ENCODE measurements at places on chromosomes 6 and 20.

DNA sequence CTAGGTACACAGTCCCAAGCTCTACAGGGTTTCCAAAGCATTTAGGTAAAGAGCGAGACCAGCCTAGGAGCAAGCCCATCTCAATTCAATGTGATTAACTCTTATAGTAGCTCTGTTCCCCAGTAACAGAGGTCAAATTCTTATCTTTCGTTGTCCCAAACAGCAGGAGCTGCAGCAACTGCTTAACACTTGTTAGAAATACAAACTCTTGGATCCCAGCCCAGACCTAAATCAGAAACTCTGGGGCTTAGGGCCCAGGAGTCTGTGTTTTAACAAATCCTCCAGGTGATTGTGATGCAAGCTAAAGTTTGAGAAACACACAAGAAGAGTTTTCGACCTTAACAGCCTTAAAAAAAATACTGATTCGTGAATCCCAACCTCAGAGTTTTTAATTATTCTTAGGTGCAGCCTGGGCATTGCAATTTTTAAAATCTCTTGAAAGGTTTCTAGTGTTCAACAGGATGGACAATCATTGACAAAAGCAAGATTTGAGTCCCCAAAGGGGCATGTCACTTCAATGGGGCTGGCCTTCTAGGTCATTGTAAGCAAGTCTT lies 127.4 kb upstream of the HCRTR2 start:
- DNase-seq, result no peak

GRCh38 chr6:158086504-158087223 lies 81.4 kb downstream of the SERAC1 start:
- DNase-seq, result peak; percentile 77

DNA sequence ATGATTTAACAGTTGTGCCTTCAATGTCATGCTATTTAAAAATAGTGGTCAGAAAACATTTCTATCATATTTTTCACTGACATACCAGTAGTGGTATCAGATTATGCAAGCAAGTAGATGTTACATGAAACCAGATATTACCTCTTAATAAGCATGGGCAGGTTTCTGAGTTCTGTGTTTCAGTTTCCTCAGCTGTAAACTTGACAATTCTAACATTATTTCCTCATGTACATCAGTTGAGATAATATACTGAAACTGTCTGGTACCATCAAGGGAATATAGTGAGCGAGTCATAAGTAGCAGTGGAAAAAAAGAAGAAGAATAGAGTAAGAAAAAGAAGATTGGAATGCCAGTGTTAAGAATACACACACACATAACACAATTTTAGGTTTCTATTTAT lies 477.9 kb upstream of the MANEA start:
- no peak for DNase-seq

DNA sequence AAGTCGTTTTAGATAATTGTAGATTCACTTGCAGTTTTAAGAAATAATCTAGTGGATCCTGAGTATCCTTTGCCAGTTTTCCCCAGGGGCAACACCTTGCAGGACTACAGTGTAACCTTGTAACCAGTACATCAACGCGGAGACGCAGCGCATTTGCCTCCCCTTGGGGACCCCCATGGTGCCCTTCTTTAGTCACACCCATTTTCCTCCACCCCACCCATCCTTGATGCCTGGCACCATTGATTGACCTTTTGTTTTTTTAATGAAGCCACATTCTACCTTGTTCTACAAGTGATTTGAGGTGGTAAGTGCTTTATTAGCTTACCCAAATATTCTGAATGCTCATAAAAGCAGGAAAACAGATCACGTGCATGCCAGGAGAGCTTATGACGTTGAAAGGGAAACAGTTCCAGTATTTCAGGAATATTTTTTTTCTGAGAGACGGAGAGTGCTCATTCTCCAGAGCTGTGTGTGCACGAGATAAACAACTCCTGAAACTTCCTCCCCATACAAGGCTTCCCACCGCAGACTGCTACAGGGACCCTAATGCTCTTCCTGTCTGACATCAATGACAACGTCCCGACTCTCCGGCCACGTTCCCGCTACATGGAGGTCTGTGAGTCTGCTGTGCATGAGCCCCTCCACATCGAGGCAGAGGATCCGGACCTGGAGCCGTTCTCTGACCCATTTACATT lies 35.7 kb downstream of the CDH26 start:
- peak; percentile 69 for DNase-seq

DNA sequence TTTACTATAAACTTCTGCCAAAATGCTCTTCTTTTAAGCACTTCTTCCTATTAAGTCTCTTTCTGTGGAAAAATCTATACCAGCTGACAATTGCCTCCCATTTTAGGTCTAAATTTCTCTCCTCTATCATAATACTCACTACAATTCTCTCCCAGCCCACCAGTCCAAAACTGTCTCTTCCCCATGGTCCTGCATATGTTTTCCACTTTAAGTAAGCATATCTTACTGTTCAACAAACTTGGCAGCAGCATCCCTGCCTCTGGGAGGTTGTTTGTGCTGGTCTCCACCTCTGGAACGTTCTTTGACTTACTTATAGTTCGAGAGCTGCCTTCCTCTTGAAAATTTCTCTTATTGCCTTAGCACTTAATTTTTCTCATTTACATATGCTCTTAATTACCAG lies 180.5 kb downstream of the COL12A1 start:
- DNase-seq, result no peak

GRCh38 chr6:82954937-82955577 lies 110.6 kb downstream of the UBE3D start:
- DNase-seq, result no peak

DNA sequence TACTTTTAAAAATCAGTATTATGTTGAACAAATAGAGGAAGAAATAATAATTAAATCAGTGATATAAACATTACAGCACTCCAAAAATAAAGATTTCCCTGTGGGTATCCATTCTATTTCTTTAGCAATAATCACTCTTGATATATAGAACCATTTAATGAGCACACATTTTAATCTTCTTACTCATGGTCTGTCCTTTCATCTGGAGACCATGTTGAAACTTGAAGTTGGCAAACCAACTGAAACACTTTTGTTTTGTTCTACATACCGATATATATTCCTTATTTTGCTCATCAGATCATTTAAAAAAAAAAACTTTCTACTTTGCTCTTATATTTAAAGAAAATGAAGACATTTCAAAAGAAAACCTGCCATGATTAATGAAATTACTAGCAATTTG lies 13.4 kb downstream of the C6orf58 start:
- DNase-seq, result no peak

DNA sequence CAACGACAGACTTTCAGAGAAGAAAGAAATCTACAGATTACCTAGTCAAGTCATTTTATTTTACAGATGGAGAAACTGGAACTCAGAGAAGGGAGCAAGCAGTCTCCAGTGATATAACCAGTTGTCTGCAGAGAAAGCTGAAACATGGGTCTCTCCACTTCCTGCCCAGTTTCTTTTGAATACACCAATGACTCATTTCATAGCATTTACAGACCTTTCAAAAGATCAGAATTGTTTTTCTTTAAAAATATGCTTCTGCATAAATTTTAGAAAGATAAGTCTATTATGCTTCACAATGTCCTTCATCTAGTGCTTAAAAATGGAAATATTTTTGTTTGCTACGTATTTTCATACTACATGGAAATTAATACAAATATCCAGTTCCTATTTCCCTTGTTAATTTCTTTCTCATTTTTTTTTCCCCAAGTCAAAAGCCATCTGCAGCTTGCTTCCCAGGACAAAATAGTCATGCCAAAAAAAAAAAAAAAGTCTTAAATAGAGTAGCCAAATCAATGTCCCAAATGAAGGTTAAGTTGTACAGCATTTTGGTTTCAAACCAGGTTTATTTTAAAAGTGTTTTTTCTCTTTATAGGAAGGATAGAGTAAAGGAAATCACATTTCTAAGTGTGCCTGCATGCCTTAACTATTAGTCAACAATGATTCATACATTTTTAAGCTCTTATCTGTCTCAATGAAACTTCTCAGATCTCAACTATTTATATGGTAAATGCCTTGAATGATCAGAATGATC lies 36.9 kb downstream of the ARHGAP18 start:
- no peak for DNase-seq

GRCh38 chr6:41077536-41077935 lies 4.8 kb downstream of the NFYA start:
- DNase-seq, result no peak

DNA sequence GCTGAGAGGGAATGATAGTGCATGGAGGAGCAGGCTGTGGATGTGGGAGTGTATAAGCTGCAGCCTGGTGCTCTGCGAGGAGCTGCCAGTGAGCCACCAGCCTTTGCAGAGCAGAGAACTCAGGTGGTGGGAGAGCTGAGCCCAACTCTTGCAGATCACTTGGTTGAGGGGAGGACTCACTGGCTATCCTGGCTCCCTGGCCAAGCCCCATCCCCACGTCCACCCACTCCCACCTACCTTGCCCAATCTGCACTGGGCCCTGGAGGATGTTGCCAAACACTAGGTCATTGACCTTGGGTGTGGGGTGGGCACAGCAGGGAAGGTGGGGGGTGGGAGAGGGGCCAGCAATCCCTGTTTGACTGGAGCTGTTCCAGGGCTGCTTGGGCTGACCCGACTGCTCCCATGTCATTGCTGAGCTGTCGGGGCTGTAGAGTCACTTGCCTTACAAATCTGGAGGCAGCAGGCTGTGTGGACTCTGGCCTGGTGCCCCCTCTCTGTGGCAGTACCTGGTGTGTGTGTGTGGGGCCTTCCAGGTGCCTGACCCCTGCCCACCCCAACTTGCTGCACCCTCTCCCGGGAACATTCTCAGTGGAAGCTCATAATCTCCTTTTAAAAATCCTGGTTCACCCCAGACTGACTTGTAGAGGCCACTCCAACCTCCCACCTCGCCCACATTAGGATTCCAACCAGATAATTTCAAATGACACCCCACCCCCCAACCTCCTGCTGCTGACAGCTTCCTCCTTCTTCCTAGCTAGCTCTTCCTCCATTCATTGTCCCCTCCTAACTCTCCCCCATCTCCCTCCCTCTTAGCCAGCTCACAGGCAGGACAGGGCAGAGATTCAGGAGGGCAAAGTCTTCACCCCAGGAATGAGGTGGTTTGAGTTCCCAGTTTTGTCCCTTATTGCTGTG lies 162.3 kb downstream of the MRPL14 start:
- DNase-seq, result no peak

- no peak for DNase-seq
Observed at GRCh38 chr6:52545406-52546119, 31.3 kb downstream of the TRAM2 start.

DNA sequence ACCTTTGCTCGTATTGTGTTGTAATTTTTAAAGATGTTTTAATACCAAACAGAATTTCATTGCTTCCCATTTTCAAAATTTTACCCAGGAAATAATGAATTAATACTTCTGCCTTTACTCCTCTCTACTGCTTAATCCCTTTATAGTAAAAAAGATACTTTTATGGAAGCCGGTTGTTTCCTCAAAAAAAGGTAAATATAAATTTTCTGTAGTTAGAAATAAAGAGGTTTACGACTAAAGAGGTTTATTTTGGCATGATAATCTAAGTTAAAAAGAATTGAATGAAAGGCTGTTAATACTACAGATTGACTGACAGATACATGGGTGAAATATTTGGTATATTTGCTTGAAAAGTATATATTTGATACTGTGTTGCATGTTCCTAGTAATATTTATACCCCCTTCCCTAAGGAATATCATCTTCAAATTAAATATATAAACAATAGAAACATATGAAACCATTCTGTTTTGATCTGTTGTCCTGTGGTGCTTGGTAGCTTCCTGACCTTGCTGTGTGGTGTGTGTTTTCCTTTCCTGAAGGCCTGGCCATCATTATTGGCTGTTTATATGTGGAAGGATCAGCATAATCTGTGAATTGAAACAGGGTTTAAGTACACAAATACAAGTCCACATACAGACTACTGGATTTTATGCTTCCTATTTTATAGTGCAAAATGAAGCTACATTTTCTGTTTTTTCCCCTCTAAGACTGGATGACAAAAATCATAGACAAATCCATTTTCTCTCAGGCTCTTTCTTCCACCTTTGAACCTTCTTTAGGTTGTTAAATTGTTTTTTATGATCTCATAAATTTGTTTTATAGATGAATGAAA lies 2.3 kb downstream of the LIN28B start:
- DNase-seq, result no peak

DNA sequence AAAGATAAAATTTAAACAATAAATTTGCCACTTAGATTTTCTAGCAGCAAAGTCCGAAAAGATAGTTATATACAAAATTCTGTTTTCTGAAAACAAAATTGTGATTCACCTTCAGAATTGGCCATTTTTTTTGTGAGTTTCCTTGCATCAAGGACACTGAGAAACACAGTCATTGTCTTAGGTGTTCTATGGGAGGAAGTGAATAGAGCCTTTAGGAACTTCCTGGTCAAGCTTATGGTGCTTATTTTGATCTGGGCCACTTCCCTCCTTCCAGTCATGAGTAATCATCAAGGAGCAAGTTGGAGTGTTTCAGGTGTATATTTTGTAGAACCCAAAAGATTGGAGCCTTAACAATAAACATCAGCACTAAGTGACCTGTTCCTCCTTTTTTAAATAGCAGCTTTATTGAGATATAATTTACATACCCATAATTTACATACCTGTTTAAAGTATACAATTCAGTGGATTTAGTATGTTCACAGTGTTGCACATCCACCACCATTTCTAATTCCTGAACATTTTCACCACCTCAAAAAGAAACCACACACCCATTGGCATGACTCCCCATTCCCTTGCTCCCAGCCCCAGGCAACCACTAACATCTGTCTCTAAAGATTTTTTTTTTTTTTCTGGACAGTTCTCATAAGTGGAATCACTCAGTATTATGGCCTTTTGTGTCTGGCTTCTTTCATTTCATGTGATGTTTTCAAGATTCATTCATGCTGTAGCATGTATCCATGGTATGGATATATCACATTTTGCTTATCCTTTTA lies 17.6 kb downstream of the TMEM74B start:
- no peak for DNase-seq

GRCh38 chr6:146545581-146545980 lies 1.9 kb downstream of the RAB32 start:
- DNase-seq, result no peak

DNA sequence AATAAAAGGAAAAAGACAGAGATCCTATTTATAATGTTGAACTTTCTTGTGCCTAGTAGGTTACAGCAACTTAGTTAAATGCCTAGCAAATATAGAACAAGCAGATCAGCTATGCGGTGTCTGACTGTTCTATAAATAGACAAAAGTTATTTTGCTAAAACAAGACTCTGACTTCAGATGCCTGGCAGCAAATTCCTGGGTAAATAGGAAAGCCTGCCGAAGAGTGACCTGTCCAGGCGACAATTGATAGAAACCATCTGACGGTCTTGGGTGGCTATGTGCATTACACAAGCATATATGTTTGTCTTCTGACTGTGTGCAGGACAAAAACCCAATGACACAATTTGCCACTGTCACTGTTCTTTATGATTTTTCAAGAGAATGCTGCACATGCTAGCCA lies 38.0 kb upstream of the PDE10A start:
- no peak for DNase-seq

Measured in Right ventricle myocardium inferior (tissue), 1 donor.